ENCODE measurements at places on chromosomes 5 and 9.

- no peak for DNase-seq
These were observed 34.2 kb downstream of the NDUFS6 start for GRCh38 chr5:1835431-1835830.

DNA sequence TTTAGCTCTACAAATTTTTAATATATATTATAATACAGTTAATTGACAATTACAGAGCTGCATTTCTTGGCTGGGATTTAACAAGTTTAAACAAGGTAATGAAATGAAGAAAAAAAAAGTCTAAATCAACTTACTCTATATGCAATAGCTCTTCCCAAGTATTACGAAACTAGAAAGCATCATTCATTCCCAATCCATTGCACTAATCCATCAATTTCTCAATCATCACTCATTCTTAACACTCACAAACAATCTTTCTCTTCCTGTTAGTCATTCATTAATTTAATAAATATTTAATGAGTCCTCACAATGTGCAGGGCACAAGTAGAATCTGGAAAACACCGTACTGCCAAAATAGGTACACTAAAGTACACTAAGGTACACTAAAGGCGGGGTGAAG lies 42.9 kb upstream of the APBA1 start:
- DNase-seq: no peak

DNA sequence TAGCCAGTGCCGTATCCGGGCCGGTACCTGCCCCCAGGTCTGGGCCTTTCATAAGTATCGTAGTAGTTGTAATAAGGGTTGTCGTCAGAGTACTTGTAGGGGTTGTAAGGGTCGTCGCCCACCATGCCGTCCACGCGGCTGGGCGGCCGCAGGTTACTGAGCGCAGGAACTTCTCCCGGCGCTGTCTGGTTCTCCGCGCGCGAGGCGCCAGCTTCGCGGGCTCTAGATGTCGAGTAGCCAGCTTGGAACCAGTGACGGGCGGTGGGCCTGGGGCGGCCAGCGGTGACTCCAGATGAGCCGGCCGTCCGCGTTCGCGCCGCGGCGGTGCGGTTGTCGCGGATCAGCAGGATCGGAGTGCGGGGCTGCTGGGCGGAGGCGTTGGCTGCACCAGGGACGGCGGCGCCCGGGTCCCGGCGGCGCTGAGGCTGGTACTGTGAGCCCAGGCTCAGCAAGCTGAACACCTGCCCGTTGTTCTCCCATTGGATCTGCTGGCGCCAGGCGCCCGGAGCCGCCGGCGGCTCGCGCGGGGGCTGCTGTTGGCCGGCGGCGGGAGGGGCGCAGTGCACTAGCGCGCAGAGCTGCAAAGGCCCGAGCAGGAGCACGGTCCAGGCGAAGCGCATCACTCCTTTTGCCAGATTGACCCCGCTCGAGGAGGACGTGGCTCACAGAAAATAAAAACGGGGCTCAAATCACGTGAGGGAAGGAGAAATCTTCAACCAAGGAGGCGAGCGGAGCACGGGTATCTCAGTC lies 518 bp downstream of the LOX start:
- no peak for DNase-seq

DNA sequence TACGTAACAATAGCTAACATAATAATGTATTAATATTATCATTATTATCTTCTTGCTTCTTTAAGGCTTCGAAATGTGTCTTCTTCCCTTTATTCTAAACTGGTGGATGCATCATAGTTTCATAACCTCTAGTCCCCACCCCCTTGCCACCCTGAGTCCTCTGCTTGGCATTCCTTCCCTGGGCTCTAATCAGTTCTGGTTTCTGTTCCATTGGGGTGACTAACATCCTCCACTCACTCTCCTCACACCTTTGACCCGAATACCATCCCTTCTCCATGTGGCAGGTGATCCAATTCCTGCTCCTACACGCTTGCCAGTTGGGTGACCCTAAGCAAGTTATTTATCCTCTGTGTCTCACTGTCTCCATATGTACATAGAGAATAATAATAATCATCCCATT lies 286.1 kb downstream of the TRPM3 start:
- no peak for DNase-seq

DNA sequence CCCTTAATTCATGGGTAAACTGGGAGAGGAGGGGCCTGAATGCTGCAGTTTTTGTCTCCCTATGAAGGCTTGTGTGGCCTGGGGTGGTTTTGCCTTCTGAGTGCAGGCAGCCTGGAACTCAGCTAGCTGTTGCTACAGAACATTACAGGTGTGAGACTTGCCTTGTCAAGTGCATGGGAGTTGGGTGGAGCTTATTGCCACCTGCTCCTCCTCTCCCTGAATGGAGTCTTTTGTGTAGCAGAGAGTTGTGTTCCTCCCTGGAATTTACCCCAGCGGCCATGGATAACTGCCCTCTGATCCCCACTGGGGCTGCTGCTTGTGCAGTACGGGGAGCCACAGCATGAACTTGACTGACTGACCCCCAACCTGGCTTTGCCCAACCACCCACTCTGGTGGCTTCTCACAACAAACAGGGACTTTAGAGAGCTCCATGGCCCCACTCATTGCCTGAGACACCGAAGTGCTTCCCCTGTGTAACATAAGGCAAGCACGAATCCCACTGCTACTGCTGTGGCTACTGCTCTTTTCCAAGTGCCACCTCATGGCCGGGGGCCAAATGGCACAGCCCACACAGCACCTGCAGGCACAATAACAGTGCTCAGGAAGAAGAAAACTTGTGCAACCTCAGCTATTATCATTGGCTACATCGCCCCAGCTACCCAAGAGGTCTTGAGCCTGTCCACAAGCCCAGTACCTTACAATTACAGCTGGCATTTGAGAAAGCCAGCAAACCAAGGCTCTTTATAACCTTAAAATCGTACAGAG lies 942.9 kb downstream of the CDH18 start:
- DNase-seq: no peak

DNA sequence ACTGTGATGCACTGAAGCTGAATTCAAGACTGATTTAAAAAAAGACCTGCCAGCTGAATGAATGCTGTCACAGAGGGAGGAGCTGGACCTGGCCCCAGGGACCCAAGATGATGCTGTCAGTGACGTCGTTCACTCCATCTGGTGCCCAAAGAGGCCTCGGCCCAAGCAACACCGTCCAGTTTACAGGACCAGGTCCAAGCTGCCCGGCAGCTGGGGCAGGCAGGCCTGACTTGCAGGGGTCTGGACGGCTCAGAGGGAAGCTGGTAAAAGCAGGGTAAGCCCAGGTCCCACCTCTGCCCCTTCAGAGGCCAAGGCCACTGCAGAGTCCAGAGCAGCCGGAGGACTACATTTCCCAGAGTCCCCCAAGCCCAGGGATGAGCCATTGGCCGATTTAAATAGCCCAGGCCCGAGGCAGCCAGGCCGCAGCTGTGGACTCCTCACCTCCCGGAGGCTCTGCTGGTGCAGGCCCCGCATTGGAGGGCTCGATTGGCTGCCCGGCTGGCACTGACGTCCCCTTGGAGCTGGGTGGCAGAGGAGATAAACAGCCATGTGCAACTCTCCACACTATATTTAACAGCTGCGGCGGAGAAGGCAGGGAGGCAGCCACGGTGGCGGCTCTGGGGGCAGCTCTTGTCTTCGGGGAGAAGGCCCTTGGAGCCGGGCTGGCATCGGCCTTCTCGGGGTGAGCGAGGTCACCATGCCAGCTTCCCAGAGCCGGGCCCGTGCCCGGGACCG lies at the start of gene PLPP7:
PLPP7 (plus strand) TSS at position 423 of the 735 bp plus-strand sequence; CDS start at position 698, 275 bp downstream.
- DNase-seq: no peak

- no peak for DNase-seq
These were observed 71.3 kb downstream of the HRH2 start for GRCh38 chr5:175728885-175729828.

DNA sequence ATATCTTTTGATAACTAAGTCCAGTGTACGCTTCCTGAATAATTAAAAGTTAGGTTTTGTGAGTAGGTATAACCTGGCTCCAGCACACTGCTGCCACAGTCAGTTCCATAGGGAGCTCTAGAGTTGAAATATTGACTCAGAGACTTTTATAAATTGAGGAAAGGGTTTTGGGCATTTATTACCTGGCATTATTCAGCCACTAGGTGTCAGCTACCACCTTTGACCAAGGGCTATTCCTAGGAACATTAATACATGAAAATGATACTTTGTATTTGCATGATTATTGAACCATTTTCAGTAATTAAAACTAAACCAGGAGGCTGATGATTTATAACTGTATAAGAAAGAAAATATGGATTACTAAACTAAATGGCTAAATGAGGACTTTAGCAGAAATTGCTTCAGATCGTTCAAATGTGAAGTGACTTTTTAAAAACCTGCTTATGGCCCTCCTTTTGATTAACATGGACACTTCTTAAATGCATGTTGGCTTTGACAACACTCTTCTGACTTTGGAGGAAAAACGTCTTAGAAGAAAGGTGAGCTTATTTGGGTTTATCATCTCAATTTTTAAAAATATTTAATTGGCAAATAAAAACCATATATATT lies 83.0 kb downstream of the SMC2 start:
- no peak for DNase-seq

DNA sequence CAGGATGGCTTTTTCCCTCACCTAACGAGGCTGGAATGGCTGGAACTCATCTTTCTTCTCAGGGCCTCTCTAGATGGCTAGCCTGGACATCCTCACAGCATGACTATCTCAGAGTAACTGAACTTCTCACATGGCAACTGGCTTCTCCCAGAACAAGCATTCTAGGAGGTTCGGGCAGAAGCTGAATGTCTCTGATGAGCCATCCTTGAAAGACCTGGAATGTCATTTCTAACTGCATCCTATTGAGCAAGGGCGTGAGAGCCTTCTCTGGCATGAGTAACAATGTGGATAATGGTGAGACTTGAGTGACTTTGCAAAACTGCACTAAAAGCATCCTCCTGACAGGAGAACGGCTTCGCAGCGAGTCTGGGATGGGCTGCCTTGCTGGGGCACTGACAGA lies 487.7 kb downstream of the MAT2B start:
- no peak for DNase-seq

DNA sequence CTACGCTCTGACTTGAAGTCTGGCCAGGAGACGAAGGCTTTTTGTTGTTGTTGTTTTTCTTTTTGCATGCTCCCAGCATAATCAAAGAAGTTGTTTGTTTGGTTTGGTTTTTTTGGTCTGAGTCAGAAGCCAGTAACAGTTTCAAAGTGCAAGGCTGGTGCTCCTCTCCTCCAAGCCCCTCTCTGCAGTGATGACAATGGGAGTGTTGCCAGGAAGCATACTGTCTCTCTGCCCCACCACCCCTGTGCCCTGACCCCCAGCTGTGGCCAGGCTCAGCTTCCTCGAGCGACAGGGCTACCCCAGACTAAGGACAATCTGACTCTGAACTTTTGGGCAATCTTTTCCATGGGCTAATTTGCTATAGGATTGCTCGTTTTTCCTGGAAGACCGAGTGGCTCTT lies 173.8 kb upstream of the PITX1 start:
- no peak for DNase-seq

DNA sequence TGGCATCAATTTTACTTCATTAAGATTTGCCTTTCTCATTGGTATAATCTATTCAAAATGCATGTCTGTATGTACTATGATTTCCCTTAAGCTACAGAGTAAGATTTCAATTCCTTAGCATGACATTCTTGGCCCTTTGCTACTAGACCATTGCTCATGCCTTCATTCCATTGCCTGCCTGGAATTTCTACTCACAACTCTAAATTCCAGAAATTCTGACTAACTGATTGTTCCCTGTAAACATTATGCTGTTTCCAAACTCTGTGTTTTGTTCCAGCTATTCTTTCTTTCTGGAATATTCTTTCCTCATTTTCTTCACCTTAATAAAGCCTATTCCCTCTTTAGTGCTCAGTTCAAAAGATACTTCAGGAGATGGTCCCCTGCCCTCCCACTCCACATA lies 568.8 kb upstream of the SEMA6A start:
- no peak for DNase-seq

DNA sequence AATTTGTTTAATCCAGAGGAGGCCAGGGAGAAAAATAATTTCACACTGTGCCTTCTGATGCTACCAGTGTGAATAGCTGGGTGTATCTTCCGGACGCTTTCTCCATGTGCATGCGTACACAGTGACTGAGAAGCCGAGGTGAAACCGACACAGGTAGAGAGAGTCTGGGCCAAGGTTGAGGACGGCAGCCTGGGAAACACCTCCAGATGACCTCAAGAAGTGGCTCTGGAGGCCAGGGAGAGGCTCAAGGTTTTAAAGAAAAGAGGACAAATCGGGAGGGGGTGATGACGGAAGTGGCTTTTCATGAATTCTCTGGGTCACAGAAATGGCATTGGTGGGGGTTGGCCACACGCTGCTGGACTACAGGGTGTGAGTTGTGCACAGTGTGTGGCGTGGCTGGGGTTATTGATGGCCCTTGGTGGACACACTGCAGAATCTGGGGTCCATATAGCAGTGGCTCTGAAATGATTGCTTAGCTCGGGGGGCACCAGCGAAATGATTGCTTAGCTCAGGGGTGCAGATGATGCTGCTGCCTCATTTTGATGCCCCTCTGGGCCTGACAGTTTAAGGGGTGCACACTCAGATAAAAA lies 34.1 kb upstream of the LRRC14B start:
- DNase-seq: no peak

- DNase-seq: no peak
These were observed 27.8 kb downstream of the NFIB start for GRCh38 chr9:14286121-14286520.

- DNase-seq: no peak
These were observed 588.9 kb downstream of the NR2F1-AS1 start for GRCh38 chr5:92992073-92992472.

DNA sequence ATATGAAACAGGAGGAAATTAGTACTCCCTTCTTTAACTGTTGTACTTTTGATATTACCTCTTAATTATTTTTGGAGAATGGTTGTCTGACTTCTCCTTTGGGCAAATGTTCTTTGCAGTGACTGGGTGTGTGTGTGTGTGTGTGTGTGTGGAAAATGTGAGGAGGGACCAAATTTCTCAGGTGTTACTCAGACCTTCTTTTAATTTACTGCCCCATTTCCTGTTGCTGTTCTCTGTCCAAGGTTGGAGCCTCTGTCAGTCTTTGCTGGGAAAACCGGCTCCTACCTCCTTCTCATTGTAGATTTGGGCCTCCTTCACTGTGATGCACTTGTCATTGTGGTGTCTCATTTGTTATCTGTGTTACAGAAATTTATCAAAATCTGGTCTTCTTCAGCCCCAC lies 68.4 kb downstream of the PBX3 start:
- DNase-seq: no peak

- no peak for DNase-seq
These were observed 9.1 kb downstream of the PDE6A start for GRCh38 chr5:149935431-149935901.
